T-helper 2 cell treated with Interferon-gamma antibody and Interleukin-4, amounts not matched to agents 100 ng/mL and 5 ng/mL, for 36 hours (primary cell): ENCODE measurements at places on chromosomes 2 and 18. TPM values are rescaled to one million over a fixed set of nuclear protein-coding genes. Genes with fewer than 3 reads are reported as not detected.

Gene KCNE4
- total RNA-seq = not detected in 2 replicates

Gene GPR45
- total RNA-seq = not detected in 2 replicates

Gene IL1A
- 0.73 and 0.93 TPM in 2 replicates for total RNA-seq

Gene TBR1
- 0.05 TPM in 2 replicates for total RNA-seq

Gene MAPK4
- total RNA-seq = not detected in 2 replicates

Gene LRP1B
- total RNA-seq = not detected in 2 replicates
